Nephron progenitor cell (in vitro differentiated cells): ENCODE measurements at places on chromosomes 2 and 18.

DNA sequence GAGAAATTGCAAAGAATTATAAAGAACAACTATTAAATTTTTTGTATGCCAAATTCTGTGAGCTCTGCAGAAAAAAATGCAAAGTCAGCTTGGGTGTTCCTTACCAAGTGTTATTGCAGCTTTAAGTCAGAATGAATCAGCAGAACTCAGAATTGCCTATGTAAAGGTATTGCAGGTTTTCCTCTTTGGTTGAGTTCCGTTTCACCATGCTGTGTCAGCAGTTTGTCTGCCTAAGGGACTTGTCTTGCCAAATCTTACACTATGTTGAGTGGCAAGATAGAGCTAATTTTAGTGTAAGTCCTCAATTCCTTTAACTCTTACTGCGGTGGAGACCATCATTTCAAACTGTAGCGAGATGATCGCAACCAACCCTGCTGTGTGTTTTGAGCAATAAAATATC, 38.8 kb downstream of the ADAM23 start:
- no peak for DNase-seq

DNA sequence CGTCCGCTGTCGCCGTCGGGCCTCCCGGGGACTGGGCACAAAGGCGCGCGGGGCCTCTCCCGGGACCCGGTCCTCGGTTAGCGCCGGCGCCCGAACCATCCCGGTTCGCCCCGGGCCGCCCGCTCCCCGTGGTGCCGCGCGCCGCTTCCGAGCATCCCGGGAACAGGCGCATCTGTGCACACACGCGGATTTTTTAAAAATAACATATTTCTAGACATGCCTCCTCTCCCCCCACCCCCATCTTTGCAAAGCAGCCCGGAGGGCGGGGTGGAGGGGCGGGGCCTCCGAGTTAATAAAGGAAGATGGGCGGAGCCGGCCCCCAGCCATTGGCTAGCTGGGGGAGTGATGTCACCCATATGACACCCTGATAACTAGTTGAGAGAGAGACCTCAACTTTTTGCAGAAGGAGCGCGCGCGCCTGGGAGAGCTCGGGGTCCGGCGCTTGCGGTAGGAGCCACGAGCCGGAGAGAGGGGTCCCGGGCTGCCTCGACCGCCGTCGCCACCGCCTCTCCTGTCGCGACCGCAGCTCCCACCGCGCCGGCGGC, at the start of gene SOX11:
Gene SOX11 (plus strand): TSS at position 400 of the 545 bp plus-strand sequence. CDS start 338 bp downstream, outside the sequence.
- DNase-seq = peak; percentile 96

- DNase-seq = no peak
Measured at GRCh38 chr2:167254721-167255120, 366.4 kb downstream of the XIRP2 start.

DNA sequence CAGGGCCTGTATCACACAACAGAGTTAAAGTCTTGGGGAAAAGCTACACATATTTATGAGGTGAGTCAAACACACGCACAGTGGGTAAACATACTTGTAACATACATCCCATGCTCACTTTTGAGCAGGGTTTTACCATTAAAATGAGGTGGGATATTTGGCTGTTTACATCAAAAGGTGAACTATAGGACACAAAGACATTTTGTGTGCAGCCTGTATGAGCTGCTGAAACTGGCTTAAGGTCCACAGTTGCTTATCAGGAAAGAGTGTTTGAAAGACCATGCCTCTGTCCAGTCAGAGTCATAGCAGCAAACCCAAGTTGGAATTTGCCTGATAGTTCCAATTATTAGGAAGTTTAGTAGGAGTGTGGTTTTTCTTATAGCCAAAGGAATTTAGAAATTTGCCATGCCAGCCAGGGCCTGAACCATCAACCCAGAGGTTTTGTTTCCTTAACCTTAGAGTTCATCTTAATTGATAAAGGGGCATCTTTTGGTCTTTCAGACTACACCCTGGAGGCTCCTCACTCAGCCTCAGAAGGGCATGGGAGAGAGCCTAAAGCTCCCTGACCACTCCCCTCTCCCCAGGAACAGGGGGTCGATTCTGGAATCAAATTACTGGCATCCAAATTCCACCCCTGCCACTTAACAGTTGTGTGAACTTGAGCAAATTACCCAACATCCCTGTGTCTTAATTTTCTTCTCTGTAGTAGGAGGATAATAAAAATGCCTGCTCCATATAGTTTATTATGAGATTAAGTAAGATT, 29.9 kb upstream of the L3MBTL4 start:
- no peak for DNase-seq

- DNase-seq = peak; percentile 46
Measured at GRCh38 chr18:63322908-63323634, 3.5 kb upstream of the BCL2 start.
